Karpas-422 (cell line): ENCODE measurements at places on chromosomes 13 and 19.

DNA sequence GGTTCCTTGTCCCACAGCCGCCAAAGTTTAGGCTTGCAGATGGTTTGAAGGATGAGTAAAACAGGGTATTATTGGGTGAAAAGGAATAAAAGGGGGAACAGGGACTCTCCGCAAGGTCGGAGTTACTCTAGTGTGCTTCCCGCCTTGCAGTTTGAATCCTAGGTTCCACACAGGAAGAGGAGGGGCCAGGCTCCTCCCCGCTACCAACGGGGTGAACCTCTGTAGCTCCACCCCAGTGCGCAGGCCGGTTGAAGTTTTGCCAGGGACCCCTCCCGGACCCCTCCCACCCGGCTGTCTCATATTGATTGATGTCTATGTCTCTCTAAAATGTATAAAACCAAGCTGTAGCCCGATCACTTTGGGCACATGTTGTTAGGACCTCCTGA is 11.6 kb upstream of the GTF2F2 start:
- DNase-seq: no peak

GRCh38 chr13:79307866-79308298 is 98.2 kb downstream of the RBM26 start:
- no peak for DNase-seq

DNA sequence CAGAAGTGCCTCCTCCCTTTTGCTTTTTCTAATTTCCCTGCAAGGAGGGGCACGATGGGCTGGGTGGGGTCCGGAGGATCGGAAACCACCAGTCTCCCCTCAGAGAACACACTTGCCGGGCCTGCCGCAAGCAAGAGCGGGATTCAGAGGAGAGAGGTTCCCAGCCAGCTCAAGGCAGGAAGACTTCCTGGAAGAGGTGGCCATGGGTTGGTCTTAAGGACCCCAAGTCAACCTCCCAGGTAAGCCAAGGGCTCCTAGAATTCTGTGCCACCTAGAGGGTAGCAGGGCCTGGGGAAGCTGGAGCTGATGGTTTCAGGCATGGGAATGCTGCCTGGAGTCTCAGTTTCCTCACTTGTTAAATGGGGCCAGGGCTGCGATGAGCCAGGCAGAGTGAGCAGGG is 30.4 kb upstream of the ADGRE5 start:
- DNase-seq: no peak

GRCh38 chr19:13001166-13001501 is 5.9 kb downstream of the NFIX start:
- no peak for DNase-seq

- DNase-seq: no peak
Observed at GRCh38 chr13:23203516-23203915, 22.7 kb downstream of the SGCG start.

GRCh38 chr13:112245989-112246388 is 130.2 kb upstream of the SPACA7 start:
- no peak for DNase-seq

- peak; percentile 65 for DNase-seq
Observed at GRCh38 chr13:39035204-39035603, 2.7 kb downstream of the PROSER1 start.

GRCh38 chr13:91546900-91547299 is 148.5 kb downstream of the GPC5 start:
- DNase-seq: no peak

DNA sequence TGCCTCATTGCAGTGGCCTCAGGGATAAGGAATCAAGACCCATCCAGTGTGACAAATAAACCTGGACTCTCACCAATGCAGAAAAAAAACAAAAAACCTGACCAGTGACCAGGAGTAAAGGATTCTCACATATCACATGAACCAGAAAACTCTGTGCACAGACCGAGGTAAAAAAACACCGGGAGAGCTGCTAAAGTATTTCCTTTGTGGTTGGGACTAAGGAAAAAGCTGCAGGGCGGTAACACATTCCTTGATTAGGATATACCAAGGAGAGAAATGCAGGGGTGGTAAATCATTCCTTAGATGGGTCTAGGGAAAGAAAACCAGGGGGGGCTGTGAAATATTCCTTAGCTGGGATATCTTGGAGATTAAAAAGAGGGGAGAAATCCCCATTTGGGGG is 64.8 kb upstream of the ZNF85 start:
- no peak for DNase-seq

DNA sequence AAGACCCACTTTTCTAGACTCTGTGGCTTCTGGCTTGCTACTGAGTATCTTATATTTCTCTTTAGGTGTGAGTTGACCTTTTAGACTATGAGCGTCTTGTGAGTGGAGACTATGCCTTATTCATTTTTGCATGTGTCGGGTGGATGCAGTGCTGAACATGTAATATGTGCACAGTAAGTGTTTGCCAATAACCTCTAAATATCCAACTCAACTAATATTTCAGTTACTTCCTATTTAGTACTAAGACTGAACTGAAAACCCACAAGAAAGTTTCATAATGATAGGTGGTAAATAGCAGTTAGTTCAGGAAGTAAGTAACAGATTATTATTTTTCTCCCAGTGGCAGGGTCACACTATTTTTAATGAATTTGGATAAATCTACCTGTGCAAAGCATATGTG is 269.3 kb downstream of the KCNRG start:
- DNase-seq: no peak

- no peak for DNase-seq
Observed at GRCh38 chr13:112928020-112928971, 40.7 kb upstream of the MCF2L start.

- DNase-seq: no peak
Observed at GRCh38 chr19:45135176-45135885, 25.5 kb downstream of the NKPD1 start.

DNA sequence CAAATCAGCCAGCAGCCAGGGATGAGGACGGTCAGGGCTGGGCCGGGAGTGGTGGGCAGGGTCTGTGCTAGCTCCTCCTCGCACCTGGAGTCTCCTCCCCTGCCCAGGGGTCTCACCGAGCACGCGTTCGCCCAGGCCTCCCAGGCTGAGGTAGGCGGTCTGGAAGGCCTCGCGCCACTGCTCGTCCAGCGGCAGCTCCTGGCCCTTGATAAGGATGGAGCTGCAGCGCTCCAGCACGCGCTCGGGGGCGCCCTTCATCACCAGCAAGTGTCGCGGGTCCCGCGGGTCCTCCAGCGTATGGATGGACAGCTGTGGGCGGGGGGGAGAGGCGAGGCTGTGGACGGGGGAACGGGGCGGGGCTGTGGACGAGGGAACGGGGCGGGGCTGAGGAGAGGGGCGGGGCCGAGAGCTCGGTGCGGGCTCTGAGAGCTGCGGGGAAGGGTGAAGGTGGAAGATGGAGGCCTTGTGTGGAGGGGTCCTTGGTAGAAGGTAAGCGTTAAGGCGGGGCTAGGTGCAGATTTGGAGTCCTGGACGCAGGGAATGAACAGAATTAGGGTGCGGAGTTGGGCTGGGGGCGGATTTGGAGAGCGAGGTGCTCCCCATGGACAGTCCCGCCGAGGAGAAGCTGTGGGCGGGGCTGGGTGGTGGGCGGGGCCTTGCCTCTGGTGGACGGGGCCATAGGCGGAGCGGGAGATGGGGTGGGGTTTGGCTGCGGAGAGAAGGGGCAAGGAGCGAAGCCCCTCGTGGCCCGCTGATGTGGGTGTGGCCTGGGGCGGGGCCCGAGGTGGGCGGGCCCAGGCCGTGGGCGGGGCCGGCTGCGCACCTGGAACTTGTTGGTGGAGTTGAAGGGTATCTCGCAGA is 5.7 kb downstream of the ATP4A start:
- no peak for DNase-seq

DNA sequence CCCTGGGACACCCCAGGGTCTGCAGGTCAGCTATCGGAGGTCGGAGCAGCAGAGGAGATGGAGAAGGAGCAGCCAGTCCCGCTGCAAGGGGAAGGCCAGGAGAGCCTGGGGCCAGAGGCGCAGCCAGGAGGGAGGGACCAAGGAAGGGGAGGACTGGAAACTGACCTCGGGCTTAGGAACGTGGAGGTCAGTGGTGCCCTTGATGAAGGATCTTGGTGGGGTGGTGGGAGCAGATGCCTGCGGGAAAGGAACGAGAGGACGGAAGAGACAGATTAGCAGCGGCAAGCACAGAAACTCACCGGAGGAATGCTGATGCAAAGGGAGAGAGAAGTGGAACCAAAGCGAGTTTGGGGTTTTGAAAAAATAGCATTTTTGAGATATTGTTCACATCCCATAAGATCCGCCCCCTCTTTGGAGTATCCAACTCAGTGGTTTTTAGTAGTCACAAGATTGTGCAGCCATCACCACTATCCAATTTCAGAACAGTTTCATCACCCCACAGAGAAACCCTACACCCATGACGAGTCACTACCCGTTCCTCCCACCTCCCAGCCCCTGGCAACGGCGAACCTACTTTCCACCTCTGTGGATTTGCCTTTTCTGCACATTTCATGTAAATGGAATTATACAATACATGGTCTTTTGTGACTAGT is 22.1 kb downstream of the PLEKHF1 start:
- DNase-seq: no peak

GRCh38 chr19:55484593-55485438 is at the start of gene NAT14:
Gene NAT14 (plus strand): TSS chr19:55485188. CDS start chr19:55485709, 521 bp downstream.
- peak; percentile 95 for DNase-seq

DNA sequence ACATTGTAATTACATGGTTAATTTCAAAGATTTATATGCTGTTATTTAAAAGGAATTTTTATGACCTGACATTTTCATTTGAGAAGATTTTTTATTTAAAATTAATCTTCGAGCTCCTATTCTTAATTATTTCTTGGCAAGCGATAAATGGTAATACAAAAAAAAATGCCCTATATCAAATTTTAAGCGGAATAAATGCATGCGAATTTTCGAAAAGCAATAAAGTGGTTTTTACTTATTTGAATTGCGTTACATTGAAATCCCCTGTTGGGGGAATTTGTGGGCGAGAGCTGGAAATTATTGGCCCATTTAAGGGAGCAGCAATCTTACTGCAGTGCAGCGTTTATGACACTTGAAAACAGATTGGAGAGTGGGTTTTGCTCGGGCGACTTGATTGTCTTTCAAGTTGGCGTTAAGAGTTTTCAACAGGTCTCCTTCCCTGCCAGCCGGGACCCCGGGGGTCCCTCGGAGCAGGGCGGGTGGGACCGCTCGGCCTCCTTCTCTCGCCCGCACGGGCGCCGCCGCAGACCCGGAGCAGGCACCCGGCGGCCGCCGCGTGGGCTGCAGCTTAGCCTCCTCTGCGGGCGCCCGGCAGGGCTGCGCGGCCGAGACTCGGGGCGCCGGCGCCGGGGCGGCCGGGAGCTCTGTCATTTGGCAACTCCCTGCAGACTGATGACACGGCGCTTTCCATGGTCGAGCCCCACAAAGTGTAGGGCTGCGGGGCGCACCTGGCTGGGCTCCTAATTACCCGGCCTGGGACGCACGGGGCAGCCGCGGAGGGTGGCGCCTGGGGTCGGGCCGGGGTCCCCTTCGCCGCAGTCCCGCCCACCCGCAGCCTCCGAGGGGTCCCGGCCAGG is 255.1 kb upstream of the SOX21 start:
- DNase-seq: no peak

- no peak for DNase-seq
Observed at GRCh38 chr13:91762957-91763356, 364.5 kb downstream of the GPC5 start.

- DNase-seq: no peak
Observed at GRCh38 chr19:9009935-9010651, at the start of gene MUC16. Gene MUC16 (minus strand): TSS chr19:9010409.

- DNase-seq: peak; percentile 77
Observed at GRCh38 chr19:45508861-45509691, 1.8 kb downstream of the VASP start.

- DNase-seq: no peak
Observed at GRCh38 chr19:2750808-2751437, 11.1 kb upstream of the SLC39A3 start.

- DNase-seq: peak; percentile 84
Observed at GRCh38 chr19:6126335-6126974, 9.0 kb upstream of the ACSBG2 start.

- DNase-seq: no peak
Observed at GRCh38 chr13:109787135-109787954, 962 bp upstream of the IRS2 start.

DNA sequence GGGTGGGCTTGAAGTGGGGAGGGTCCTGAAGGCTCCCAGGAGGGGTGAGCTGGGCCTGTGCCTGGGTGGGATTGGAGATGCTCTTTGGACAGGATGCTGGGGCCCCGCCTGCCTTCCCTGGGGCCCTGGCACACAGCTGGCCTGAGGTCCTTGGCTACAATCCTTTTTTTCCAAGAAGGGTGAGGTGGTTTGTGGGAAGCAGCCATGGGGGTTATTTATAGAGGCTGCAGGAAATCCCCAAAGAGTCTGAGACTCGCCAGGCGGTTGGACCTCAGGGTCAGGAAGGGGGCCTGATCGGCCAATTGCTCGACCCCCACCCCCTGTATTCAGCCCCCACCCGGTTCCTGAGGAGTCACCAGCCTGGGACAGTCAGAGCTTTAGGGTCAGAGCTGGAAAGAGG is 10.0 kb downstream of the GTPBP3 start:
- DNase-seq: no peak

GRCh38 chr13:39557285-39557955 is 45.6 kb downstream of the LHFPL6 start:
- DNase-seq: no peak

GRCh38 chr13:95128045-95128643 is 173.1 kb downstream of the ABCC4 start:
- no peak for DNase-seq

DNA sequence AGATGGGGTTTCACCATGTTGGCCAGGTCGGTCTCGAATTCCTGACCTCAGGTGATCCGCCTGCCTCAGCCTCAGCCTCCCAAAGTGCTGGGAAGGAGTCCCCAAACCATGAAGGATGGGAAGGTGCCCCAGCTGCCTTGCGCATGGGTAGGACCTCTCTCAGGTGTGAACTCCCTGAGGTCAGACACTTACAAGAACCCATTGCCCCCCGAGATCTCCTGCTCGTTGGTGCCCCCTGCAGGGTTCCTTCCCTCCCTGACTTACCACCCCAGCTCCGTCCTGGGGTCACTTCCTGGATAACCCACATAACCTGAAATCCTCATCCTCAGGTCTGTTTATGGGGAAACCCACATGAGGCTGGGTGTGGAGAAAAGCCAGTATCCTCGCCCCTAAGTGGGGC is 41.7 kb downstream of the UNC13A start:
- peak; percentile 71 for DNase-seq

GRCh38 chr13:75347925-75348324 is 134.0 kb downstream of the TBC1D4 start:
- DNase-seq: no peak

- no peak for DNase-seq
Observed at GRCh38 chr19:418761-419671, 10.1 kb upstream of the C2CD4C start.

DNA sequence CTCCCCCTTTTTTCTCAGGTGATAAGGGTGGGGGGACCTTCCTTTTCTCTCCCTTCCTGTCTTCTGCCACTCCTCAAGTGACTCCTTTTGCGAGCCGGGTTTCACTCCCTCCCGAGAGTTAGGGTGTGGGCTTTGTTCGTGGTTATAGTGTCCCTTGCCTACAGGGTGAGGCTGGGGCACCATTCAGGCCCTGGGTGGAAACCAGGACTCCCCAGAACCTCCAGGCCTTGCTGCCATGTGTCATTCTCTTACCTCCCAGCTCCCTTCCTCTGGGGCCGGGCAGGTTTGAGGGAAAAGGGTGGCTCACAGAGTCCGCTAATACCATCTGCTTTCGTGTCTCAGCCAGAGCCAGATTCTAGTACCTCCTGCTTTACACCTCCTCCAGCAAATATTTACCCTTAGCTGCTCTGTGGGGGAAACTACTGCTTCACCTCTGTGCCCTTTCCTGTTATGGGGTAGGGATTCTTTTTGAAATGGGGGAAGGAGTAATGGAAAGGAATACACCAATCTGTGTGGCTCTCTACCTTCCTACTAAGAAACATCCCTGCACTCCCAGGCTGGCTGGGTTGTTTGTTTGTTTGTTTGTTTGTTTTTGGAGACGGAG is 2.8 kb downstream of the ACTN4 start:
- DNase-seq: no peak
